ENCODE measurements at places on chromosomes 2 and 18.
A peak's percentile ranks its signal among the peaks of the same experiment; 100 is the strongest.

DNA sequence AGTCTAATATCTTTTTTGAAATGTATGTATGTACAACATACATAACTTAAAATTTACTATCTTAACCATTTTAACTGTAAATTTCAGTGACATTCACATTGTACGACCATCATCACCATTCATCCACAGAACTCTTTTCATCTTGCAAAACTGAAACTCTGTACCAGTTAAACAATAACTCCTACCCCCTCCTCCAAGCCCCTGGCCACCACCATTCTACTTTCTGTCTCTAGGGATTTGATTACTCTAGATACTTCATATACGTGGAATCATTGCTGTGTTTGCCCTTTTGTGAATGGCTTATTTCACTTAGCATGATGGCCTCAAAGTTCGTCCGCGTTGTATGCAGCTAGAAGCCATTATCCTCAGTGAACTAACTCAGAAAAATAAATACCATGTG lies 217.0 kb downstream of the METTL4 start:
- H3K4me1 ChIP-seq = no peaks in the 10 kb centered on the region
- H3K27ac ChIP-seq = no peak overlapping the region
- H3K36me3 ChIP-seq = no peaks in the 10 kb centered on the region
- H3K27me3 ChIP-seq = no peaks in the 10 kb centered on the region
- no peak overlapping the region for H3K4me3 ChIP-seq

DNA sequence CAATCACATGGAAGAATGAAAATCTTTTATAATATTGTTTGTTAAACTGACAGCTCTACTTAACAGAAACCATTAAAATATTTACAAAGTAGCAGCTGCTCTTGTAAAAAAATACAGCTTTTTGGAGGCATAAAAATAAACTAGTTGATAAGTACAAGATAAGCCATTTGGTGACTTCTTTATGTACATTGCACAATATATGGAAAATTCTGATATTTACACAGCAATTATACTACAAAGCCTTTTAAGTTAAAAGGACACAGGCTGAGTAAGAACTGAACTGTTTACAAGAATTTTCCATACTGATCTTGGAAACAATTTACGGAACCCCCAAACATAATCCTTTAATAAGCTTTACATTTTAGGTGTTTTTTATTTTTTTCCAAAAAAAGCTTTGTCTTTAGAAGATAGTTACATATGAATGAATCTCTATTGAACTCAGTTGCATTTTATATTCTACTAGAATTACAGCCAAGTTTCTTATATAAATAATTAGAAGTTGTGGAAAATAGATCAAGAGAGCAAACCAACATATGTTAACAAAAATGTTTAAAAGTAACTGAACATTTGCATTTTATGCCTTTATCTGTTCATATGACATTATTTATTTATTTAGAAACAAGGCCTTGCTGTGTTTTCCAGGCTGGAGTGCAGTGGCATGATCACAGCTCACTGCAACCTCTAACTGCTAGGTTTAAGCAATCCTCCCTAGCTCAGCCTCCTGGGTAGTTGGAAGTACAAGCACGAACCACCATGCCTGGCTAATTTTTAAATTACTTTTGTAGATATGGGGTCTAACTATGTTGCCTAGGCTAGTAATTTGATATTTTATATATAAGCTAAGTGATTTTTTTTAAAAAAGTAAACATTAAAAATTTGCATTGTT lies 142.5 kb downstream of the OTX1 start:
- H3K4me3 ChIP-seq = no peak overlapping the region
- DNase-seq = no peak
- no peaks in the 10 kb centered on the region for H3K36me3 ChIP-seq
- no peak overlapping the region for H3K27ac ChIP-seq

DNA sequence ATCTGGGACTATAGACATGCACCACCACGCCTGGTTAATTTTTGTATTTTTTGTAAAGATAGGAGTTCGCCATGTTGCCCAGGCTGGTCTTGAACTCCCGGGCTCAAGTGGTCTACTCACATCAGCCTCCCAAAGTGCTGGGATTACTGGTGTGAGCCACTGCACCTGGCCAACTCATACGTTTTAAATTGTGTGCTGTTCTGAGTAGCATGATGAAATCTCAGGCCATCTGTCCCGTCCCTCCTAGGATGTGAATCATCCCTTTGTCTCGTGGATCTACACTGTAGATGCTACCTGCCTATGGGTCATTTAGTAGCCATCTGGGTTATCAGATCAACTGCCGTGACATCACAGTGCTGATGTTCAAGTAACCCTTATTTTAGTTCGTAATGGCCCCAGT lies 38.5 kb upstream of the RMP24 start:
- DNase-seq = no peak
- H3K4me3 ChIP-seq = no peak overlapping the region
- H3K27ac ChIP-seq = no peak overlapping the region
- no peaks in the 10 kb centered on the region for H3K4me1 ChIP-seq
- no peaks in the 10 kb centered on the region for H3K36me3 ChIP-seq

DNA sequence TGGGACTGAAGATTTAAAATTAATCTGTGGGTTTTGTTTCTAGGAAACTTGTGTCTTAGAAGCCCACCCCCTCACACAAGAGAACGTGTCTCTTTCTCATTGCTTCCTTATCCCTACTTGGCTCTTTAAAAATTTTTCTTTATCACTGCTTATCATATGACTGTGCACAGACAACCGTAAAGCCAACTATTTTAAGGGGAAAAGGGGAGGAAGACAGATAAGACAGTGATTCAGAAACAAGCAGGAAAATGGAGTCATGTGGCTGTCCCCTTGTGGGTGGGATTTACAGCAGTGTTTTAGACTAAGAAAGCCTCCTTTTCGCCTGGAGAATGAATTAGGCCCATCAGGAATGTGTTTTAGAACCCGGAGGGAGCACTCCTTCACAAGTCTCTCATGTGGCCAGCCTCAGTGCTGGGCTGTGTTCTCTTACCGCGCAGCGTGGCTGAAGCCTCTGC lies 17.6 kb downstream of the PRKCE start:
- no peak for DNase-seq
- H3K4me1 ChIP-seq = no peaks in the 10 kb centered on the region
- H3K27ac ChIP-seq = no peak overlapping the region
- no peak overlapping the region for H3K4me3 ChIP-seq
- no peaks in the 10 kb centered on the region for H3K36me3 ChIP-seq
- no peaks in the 10 kb centered on the region for H3K27me3 ChIP-seq

DNA sequence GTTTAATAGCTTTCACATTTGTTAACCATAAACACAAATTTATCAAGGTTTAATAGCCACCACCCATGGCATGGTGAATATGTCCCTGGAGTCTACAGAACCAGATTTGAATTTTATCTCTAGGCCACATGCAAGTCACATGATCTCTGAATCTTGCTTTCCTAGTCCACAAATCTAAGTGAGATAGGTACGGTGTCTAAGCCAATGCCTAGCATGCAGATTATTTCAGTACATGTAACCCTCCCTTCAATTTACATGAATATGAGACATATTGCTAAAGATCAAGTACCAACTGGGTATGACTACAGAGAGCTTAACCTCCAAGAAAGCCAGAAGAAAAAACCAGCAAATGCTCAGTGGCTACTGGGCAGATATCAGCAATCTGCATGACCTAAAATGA lies 10.0 kb downstream of the ZNF24 start:
- no peak overlapping the region for H3K4me3 ChIP-seq
- DNase-seq = no peak
- no peak overlapping the region for H3K27ac ChIP-seq
- H3K27me3 ChIP-seq = no peaks in the 10 kb centered on the region
- H3K36me3 ChIP-seq = peaks cover 71% of the 10 kb centered on the region
- no peaks in the 10 kb centered on the region for H3K4me1 ChIP-seq

DNA sequence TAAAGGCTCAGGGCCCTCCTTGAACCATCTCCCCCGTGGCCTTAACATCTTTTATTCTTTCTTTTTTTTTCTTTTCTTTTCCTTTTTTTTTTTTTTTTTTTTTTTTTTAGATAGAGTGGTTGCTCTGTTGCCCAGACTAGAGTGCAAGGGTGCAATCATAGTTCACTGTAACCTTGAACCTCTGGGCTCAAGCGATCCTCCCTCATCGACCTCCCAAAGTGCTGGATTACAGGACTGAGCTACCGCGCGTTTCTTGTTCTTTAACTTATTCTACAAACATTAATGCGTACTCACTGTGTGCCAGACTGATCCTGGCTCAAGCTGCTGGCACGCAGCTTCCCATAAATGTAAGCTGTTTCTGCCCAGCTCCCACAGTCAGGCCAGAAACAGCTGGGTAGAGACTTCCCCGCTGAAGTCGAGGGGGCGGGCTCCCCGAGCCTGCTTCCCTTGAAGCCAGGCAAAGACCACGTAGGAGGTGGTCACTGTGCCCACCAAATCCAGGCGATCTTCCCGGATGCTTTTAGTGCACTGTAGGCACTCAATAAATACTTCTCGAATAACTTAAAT lies 29.2 kb upstream of the ATP6V1B1 start:
- peaks cover 59% of the 10 kb centered on the region for H3K27me3 ChIP-seq
- H3K27ac ChIP-seq = no peak overlapping the region
- H3K36me3 ChIP-seq = no peaks in the 10 kb centered on the region
- no peak overlapping the region for H3K4me3 ChIP-seq
- peaks cover 5% of the 10 kb centered on the region for H3K4me1 ChIP-seq

DNA sequence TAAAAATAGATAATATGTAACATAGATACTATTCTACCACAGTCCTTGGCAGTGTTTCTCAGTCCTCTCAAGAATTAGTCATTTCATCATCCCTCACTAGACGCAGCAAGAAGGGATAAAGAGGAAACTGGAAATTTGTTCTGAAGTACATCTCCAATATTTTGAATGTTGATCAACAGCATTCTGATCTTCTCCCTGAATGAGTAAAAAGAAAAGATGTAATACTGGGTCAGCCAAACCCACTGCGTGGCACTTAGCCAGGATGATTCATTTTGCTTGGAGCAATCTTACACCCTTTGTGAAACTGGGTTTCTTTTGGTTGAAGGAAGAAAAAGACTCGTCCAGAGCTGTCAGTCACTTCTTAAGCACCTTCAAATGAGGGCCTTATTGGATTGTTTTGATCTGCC lies 54.1 kb downstream of the TAF1B start:
- no peaks in the 10 kb centered on the region for H3K36me3 ChIP-seq
- DNase-seq = no peak
- no peak overlapping the region for H3K27ac ChIP-seq
- H3K4me3 ChIP-seq = no peak overlapping the region

GRCh38 chr2:127591221-127591923 lies 54.6 kb upstream of the GPR17 start:
- H3K4me3 ChIP-seq = no peak overlapping the region
- H3K4me1 ChIP-seq = no peaks in the 10 kb centered on the region
- no peaks in the 10 kb centered on the region for H3K36me3 ChIP-seq
- no peak overlapping the region for H3K27ac ChIP-seq
- peak; percentile 16 for DNase-seq

DNA sequence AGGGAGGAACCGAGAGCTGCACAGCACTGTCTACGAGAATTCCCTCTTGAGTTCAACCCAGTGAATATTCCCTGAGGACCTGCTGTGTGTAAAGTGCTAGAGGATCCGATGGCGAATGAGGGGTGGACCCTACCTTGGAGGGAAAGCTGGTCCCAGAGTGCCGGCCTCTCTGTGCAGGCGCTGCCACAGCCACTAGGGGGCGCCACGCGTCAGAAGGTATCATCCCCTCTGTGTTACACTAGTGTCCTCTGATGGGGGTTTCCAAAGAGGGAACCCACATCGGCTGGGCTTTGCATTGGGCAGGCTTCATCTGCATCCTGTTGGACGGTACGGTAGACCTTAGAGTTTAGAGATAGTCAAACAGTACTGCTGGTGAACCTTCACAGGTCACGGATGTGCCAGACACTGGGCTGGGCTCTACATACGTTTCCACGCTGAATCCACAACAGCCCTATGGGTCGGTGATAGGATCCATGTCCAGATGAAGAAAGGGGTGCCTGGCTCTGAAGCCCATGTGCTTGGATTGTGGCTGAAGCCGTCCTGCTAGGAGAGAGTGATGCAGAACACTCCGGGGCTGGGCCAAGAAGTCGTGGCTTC lies 39.0 kb downstream of the COA5 start:
- H3K4me1 ChIP-seq = no peaks in the 10 kb centered on the region
- peaks cover 100% of the 10 kb centered on the region for H3K36me3 ChIP-seq
- peak; percentile 54 for DNase-seq
- H3K27me3 ChIP-seq = no peaks in the 10 kb centered on the region

- H3K4me3 ChIP-seq = no peak overlapping the region
- no peak overlapping the region for H3K27ac ChIP-seq
- H3K36me3 ChIP-seq = peaks cover 80% of the 10 kb centered on the region
Observed at GRCh38 chr2:232843834-232844233, 26.2 kb upstream of the SNORC start.

- no peak for DNase-seq
- H3K27me3 ChIP-seq = no peaks in the 10 kb centered on the region
- H3K4me1 ChIP-seq = peaks cover 10% of the 10 kb centered on the region
- H3K27ac ChIP-seq = no peak overlapping the region
- no peaks in the 10 kb centered on the region for H3K36me3 ChIP-seq
Observed at GRCh38 chr2:37326285-37326684, 1.7 kb upstream of the PRKD3 start.

- H3K4me1 ChIP-seq = no peaks in the 10 kb centered on the region
- DNase-seq = no peak
- no peak overlapping the region for H3K27ac ChIP-seq
- H3K36me3 ChIP-seq = no peaks in the 10 kb centered on the region
- no peak overlapping the region for H3K4me3 ChIP-seq
- H3K27me3 ChIP-seq = no peaks in the 10 kb centered on the region
Observed at GRCh38 chr2:226155093-226155875, 644.3 kb downstream of the IRS1 start.

- H3K4me1 ChIP-seq = no peaks in the 10 kb centered on the region
- H3K36me3 ChIP-seq = no peaks in the 10 kb centered on the region
- DNase-seq = no peak
Observed at GRCh38 chr2:224085246-224085645, 46.2 kb upstream of the SERPINE2 start.

DNA sequence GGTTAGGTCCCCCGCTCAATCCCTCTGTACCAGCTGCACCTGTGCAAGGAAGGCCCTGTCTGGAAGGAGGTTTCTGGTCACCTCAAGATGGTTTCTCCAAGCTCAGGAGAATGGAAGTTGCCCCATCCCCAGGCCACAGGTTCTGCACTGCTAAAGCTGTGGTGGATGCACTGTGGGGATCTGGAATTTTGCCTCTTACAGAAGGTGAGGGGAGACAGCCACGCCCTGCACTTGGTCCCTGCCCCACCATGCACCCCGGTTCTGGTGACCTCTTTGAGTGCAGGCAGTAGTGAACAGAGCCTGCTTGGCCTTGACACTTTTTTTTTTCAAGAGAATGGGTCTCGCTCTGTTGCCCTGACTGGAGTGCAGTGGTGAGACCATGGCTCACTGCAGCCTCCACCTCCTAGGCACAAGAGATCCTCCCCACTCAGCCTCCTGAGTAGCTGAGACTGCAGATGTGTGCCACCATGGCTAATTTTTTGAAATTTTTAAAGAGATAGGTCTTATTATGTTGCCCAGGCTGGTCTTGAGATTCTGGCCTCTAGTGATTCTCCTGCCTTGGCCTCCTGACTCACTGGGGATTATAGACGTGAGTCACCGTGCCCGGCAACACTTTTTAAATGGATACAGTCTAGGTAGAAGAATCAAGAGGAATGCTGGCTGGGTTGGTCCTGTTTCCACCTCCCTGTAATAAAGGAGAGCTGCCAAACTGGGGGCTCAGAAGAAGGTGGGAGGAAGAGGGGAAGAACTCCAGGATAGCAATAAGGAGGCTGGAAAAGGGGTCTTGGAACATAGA lies 5.8 kb upstream of the NT5DC4 start:
- DNase-seq = no peak
- no peaks in the 10 kb centered on the region for H3K4me1 ChIP-seq
- no peaks in the 10 kb centered on the region for H3K36me3 ChIP-seq
- H3K27me3 ChIP-seq = no peaks in the 10 kb centered on the region
- H3K4me3 ChIP-seq = no peak overlapping the region
- no peak overlapping the region for H3K27ac ChIP-seq

Measured in effector memory CD4-positive, alpha-beta T cell (primary cell).